NCI-H2171 (cell line): ENCODE measurements at places on chromosomes 4 and X.

GRCh38 chr4:2163311-2163821 is 78.6 kb downstream of the HAUS3 start:
- no peak for DNase-seq

- no peak for DNase-seq
Measured at GRCh38 chr4:33357121-33357520, 2637.0 kb downstream of the PCDH7 start.

DNA sequence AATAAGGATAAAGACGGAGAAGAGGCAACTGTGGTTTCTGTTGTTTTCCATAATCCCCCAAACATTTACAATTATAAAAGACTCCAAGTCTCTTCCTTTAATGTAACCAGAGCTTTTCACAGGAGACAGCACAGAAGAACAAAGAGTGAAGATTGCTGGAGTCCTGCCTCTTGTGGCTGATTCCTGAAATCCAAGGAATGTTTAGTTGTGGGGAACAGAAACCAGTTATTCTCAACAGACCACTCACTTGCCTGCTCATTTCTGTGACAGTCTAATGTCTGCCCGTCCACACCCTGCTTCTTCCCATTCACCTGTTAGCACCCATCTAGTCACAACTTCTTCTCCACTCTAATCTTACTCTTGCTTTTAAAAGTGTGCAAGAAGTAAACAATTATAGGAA is 12.1 kb downstream of the TEX13B start:
- DNase-seq: no peak

DNA sequence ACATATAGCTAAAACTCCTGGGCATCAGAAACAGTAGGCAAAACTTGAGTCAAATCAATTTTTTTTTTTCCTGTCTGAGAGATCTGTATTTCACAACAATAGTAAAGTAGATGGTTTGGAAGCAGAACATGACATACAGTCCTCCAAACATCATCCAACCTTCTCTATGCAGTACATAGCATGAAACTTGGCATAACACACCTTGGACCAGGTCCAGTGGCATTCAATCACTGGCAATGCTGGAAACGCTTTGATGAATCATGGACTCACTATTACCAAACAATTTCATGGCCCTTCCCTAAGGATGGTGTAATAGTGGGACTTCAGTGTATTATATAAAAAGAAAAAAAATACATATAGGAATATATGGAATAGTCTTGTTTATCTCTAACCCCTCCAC is 154.6 kb downstream of the FMR1NB start:
- DNase-seq: no peak

- no peak for DNase-seq
Measured at GRCh38 chr4:141768954-141769353, 132.6 kb downstream of the IL15 start.

GRCh38 chr4:2177443-2178093 is 64.4 kb downstream of the HAUS3 start:
- DNase-seq: no peak

GRCh38 chrX:85544609-85545008 is 165.1 kb upstream of the POF1B start:
- no peak for DNase-seq

DNA sequence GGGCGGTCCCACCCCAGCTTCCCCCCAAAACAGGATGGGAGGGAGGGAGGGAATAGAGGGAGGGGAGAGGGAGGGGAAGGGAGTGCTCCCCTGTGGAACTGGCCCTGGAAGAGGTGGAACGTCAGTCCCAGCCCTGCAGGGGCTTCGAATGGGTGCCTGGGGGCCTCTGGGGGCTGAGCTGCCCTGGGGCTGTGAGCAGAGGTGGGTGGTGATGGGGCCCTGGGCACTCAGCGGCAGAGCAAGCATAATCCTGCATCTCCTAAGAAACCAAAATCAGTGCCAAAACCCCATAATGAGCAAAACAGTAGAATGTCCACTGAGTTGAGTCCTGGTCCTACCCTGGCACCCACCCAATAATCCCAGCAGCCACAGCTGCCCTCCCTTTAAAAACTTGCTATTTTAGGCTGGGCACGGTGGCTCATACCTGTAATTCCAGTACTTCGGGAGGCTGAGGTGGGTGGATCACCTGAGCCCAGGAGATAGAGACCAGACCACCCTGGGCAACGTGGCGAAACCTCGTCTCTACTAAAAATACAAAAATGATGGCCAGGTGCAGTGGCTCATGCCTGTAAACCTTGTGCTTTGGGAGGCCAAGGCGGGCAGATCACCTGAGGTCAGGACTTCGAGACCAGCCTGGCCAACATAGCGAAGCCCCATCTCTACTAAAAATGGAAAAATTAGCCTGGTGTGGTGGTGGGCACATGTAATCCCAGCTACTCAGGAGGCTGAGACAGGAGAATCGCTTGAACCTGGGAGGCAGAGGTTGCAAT is 11.1 kb downstream of the DOK7 start:
- DNase-seq: no peak

DNA sequence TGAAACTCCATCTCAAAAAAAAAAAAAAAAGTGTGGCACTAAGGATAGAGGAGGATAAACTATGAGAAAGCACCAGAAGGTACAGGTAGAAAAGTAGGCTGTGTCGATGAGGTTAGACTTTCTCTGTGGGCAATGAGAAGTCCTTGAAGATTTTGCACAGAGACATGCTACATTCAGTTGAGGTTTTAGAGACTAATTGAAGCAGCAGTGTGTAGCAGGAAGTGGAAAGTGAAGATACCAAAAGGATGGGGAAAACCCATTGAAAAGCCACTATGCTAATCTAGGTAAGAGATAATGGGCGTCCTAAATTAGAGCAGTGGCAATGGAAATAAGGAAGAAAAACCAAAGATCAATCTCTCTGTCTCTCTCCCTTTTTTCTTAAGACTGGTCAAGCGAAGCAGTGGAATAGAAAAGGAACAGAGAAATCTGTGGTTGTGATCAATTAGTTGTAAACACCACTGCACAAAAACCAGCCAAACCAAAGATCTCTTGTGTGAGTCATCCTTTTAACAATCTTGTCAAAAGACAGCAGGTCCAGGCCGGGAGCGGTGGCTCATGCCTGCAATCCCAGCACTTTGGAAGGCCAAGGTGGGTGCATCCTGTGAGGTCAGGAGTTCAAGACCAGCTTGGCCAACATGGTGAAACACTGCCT is 3.5 kb downstream of the SPINK2 start:
- no peak for DNase-seq

DNA sequence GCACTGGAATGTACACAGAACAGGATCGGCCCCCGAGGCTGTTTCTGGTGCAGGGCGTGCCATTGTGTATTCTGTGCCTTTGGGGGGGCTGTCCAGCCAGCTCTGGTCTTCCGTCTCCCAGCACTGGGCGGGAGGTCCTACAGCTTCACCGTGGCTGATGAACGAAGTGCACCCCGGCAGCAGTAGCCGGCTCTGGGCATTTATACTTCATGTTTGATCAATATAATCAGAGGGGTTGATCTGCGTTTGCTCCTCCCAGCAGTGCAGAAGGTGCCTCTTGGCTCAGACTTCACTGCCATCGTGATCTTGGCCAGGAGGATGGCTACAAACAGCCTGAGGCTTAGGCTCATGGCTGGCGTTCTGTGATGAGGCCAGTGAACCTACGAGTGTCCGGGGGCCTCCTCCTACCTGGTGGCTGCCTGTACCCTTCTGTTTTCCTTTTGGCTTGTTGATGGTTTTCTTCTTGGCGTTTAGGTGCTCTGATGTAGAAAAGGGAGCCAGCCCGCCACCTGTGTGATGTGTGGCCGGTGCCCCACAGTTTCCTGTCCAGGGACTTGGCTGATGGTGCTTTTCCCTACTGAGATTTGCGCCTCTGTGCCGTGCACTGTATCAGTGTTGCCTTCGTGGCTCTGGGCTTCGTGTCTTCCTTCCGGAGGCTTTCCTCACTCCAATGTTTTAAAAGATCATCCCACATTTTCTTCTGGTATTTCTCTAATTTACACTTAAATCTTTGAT is 31.2 kb upstream of the HGFAC start:
- no peak for DNase-seq

DNA sequence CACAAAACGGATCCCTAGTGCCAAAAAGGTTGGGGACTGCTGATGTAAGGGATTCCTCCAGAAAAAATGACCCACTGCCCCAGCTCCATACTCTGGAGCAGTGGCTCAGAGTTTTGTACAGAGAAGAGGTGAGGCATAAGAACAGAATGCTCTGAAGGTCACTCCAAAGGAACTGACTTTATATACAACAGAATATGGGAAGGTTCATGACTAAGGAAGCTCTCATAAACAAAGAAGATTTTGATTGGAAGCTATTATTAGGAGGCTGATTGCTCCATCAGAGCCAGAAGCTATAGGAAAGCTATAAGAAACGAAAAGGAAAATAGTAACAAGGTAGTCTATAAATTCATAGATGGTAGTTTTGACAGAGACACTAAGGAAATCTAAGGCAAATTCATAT is 203.1 kb downstream of the SLC7A11 start:
- DNase-seq: no peak

GRCh38 chr4:786861-787300 is 39.0 kb downstream of the CPLX1 start:
- DNase-seq: no peak

GRCh38 chr4:18050448-18050847 is 28.9 kb upstream of the LCORL start:
- no peak for DNase-seq

DNA sequence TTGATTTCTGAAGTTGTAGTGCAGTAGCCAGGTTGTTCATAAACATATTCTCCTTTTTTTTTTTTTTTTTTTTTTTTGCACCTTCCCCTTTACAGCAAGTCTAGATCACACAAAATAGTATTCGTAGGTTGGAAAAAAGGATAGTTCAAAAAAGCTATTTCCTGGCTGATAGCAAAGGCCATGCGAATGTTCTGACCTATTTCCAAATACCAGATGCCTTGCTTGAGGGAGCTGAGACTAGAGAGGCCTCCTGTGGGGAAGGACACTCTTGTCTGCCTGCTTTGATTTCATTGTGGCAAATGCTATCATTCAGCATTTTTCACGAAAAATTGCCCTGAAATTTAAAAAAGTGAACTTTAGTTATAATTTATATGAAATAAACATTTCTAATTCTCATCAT is 111.4 kb downstream of the MAD2L1 start:
- DNase-seq: no peak
